ENCODE measurements at places on chromosomes 6 and 20.

DNA sequence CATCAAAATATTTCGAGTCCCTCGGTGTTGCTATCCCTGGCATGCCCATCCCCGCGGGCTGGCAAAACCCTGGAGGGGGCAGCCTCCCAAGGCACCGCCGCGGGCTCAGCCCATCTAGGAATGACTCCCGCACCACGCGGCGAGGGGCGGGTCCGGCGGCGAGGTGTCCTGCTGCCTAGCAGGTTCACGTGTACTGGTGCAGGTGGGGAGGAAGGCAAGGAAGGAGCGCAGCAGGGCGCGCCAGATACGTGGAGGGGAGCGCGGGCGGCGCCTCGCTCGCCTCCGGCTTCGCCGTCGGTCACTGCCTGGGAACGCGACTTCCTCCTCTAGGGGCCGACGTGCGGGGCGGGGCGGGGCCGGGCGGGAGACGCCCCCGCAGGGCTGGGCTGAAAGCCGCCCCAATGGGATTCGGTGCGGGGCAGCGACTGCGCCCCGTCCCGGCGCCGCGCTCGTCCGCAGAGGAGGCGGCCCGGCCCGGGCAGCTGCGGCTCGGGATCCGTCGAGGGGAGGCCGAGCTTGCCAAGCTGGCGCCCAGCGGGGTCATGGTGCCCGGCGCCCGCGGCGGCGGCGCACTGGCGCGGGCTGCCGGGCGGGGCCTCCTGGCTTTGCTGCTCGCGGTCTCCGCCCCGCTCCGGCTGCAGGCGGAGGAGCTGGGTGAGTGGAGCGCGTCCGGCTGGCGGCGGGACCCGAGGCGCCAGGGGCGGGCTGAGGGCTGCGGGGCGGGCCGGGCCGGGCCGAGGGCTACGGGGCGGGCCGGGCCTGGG, at the start of gene DCBLD1:
Gene DCBLD1, plus strand, starts transcription at position 435 of the 764 bp plus-strand sequence. Its CDS starts 108 bp downstream, at position 543.
- DNase-seq: peak; percentile 59

- no peak for DNase-seq
Observed at GRCh38 chr6:95099410-95099809, 477.9 kb upstream of the MANEA start.

- DNase-seq: no peak
Observed at GRCh38 chr20:4064144-4064909, 49.0 kb upstream of the RNF24 start.

DNA sequence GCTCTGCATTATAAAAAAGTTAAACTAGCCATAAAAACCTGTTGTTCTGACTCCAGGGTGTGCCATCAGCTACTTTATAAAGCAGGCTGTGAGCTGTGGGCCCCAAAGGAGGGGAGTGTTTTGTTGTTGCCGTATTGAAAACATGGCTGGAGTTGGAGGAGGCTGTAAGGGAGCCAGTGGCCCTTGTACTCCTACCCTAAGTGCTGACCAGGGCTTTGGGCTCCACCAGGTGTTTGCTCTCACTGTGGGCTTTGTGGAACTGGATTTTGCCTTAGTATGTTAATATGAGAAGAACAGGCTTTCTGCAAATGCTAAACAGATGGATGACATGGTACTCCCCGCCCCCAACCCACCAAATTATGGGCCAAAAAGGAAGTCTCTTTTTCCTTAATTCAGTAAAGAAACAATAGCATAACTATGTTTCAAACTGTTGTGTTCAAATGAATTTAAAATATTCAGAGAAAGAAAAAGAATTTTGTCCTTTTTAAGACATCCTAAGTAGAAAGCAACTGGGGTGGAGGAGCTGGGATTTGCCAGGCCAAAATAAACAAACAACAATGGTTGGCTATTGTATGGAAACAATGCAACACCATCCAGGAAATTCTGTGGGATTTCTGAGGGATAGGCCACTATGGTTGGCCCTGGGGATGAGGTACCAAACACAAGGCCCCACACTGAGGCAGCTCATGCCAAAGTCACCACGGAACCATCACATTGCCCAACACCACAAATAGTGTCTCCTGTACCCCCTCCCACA, 63.3 kb downstream of the PLCG1 start:
- no peak for DNase-seq

- DNase-seq: no peak
Observed at GRCh38 chr20:62433658-62434497, 6.5 kb upstream of the RBBP8NL start.

DNA sequence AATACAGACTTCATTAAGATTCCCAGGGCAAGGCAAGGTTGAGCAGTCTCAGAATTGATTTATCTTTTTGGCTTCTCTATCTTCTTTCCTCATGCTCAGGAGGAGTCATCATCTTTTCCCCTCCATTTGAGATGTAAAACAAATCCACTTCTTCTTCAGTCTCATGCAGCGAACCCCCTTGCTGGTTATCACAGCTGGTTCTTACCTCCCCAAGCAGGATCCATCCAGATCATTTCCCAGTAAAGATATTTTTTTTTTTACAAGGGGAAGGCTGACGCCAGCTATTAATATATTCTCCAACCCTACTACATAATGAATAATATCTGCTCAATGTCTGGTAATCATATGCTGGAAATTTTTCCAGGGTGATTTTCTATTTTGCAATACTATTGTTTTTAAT, 508.9 kb upstream of the NOX3 start:
- no peak for DNase-seq

DNA sequence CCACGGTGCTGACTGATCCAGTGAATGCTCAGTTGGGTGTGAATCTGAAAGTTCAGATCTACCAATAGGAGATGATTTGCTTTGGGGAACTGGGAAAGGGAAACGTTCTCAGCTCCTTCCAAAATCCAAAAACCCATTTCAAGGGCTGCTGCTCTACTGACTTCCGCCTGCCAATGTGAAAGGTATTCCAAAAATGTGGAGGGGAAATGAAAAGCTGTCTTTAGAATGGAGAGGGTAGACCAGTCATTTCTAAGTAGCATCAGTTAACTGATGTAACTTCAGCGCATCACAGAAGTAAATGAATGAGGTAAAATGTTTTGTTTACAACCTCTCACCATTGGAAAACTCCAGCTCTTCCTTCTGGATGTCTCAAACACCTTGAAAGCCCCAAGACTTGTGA, 19.6 kb upstream of the EYA2 start:
- no peak for DNase-seq

DNA sequence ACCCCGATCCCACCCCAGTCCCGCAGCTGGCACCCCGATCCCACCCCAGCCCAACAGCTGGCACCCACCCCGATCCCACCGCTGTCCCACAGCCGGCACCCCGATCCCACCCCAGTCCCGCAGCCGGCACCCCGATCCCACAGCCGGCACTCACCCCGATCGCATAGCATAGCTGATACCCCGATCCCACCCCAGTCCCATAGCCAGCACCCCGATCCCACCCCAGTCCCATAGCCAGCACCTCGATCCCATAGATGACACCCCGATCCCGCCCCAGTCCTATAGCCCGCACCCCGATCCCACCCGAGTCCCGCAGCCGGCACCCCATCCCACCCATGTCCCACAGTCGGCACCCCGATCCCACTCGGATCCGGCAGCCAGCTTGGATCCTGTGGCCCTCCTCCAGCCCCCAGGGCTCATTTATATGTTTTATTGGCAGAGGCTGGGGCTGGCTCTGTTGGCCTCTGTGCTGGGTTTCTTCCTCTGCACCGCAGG, 897 bp upstream of the GMEB2 start:
- no peak for DNase-seq

- DNase-seq: no peak
Observed at GRCh38 chr6:48613231-48613949, 502.4 kb upstream of the PTCHD4 start.

- DNase-seq: no peak
Observed at GRCh38 chr6:27441001-27441400, 31.9 kb downstream of the ZNF184 start.

DNA sequence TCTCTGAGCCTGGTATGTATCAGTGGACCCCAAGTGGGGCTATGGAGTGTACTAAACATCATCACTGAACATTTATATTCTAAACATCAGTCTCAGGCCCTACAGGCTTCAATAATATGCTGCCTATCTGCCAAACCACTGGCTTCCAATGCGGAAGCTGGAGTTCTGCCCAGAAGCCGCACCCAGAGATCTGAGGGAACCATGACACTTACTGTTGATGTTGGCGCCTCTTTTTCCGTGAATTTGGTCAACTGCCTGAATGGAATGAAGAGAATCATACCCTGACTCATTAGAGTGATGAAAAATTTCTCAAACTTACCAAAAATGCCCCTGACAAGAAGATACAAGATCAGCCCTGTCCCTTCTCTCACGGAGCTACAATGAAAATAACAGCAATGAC, 66.2 kb downstream of the SLC22A23 start:
- DNase-seq: no peak

DNA sequence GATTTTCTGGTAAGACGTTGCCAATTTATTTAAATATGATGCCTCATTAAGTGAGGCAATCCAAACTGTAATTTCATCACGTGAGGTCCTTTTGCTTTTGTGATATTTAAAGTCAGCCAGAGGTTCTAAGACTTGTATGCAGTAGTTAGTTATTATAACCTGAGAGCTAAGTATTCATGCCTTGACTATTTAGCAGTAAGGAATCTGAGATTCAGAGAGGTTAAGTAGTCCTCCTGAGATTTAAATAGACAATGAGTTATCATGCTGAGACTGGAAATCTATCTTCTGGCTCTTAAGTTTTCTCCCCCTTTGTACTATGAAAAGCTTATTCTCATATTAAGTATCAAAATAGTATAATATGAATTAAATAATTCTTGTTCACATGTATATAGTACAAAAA, 158.0 kb downstream of the UTRN start:
- no peak for DNase-seq

DNA sequence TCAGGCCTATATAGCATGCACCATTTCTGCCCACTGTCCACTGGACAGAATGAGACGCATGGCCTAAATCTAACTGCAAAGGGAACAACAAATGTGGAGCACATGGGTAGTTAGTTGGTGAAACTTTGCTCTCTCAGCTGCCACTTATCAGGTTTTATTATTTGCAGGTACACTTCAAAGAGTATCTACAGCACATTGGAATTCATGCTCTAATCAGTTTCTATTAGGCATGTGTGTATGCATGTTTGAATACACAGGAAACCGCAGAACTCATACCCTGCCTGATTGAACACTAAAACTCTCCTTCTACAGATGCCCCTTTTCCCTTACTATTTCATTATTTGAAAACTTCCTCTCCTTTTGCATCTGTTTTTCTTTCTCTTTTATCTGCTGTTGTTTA, 97.4 kb upstream of the HSF2 start:
- no peak for DNase-seq

- DNase-seq: no peak
Observed at GRCh38 chr20:2536560-2536986, at the start of gene TMC2. Gene TMC2 (plus strand): TSS chr20:2536573. CDS start chr20:2536622, 49 bp downstream.

DNA sequence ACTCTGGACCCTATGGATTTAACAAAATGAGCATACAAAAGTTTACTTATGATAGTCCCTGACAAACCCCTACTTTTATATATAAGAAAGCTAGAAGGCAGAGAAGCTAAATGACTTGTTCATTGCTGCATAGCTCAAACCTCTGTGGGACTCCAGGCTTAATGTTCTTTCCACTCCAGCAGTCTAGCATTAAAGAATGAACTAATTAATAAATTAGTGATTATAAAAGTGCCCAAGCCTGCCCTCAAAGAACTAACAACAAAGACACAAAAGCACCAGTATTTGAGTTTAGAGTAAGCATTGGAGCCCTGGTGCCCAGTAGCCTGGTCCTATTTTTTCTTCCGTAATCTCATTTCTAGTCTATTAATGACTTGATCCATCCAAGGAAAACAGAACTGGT, 59.9 kb downstream of the LAMA4 start:
- DNase-seq: no peak

DNA sequence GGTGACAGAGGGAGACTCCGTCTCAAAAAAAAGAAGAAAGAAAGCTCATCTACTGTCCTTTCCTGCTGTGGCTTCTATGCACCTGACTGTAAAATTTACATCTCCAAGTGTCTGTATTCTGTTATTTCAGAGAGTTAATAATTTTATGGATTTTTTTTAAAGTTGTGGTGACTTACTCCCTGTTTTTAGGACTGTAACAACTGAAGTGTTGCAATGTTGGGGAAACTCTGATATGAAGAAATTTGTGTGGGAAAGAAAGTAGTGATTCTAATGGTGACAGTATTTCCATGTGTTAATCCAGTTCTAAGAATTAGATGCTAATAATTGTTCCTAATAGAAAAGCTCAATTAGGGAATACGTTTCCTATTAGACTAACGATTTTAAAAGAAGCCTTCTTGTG, 27.4 kb downstream of the STX11 start:
- no peak for DNase-seq

DNA sequence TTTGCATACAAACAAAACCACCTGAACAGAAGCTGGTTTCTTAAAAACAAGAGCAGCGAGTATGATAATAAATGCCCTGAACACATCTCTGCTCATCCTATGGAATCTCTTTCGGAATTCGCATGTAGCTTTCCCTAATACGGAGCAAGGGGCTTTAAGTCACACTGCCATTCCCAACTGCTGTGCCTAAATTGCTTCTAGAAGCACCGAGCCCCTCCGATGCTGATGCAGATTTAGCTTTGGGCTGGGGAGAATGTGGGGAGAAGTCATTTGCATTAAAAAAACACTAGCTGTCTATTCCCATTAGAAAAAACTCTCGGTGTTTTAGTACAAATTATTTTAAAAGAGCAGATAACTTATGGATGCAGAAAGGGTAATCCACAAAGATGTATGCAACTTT, 76.9 kb downstream of the CD83 start:
- DNase-seq: no peak

GRCh38 chr6:43170417-43170930, 595 bp upstream of the SRF start:
- DNase-seq: no peak

DNA sequence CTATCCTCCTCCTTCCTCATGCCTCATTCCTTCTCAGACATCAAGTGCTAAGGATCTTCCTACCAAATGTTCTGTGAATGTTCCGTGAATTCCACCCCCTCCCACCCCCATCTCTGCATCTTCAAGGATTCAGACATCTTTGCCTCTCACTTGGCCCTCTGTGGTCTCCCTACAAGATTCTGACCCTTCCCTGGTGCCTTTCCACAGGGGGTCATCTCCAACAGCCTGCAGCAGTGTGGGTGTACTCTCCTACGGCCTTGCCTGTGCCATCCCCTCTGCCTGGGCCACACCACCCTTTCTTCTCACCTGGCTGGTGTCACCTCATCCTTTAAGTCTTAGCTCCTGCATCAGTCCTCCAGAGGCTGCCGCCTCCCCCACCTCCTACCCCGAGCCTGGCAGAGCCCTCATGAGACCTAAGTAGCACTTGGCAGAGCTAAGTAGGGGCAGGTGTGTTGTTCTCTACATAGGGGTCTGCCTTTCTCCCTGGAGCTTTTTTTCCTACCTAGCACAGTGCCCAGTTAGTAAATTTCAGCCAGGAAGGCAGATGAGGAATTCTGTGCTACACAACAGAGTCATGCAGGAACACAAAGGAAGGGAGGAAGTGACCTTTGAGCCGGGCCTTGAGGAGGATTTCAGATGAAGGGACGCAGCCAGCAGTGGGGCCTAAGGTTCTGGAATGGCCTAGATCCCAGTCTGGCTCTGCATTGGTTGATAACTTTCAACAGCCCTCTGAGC, 43.1 kb downstream of the TM9SF4 start:
- no peak for DNase-seq

DNA sequence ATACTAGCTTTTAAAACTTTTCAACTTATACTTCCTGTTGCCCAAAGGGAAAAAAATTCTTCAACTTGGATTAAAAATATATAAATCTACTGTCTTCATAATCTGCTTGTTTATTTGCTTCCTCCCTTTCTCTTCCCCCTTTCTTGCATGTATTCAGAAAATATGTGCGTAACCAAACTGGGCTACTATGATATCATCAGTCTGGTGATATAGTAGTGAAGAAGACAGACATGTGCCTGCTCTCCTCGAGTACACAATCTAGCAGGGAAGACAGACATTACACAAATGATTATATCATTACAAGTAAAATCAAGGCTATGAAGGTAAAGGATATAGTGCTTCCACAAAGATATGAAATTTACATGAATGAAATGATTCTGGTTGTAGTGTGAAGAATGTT, 31.0 kb downstream of the IBTK start:
- no peak for DNase-seq
